ENCODE measurements at places on chromosomes 11 and 22.

DNA sequence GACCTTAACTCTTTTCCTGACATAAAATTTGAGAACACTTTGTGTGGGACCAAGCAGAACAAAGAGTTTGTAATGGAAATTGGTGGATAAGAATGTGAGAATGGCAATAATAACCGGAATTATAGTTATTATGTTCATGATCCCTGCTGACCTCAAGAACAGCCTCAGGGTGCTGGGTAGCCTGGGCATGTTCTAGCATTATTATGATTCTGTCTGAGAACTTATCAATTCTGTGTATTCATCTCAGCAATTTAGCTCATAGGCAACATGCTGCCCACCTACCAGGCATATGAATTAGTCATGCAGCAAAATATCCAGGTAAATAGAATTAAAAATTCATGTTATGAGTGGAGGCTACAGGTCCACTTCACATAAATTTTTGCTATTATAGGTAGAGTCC is 61.9 kb downstream of the CTSC start:
- no peak for DNase-seq

- DNase-seq = no peak
Observed at GRCh38 chr11:29173660-29174062, 843.2 kb downstream of the KCNA4 start.

DNA sequence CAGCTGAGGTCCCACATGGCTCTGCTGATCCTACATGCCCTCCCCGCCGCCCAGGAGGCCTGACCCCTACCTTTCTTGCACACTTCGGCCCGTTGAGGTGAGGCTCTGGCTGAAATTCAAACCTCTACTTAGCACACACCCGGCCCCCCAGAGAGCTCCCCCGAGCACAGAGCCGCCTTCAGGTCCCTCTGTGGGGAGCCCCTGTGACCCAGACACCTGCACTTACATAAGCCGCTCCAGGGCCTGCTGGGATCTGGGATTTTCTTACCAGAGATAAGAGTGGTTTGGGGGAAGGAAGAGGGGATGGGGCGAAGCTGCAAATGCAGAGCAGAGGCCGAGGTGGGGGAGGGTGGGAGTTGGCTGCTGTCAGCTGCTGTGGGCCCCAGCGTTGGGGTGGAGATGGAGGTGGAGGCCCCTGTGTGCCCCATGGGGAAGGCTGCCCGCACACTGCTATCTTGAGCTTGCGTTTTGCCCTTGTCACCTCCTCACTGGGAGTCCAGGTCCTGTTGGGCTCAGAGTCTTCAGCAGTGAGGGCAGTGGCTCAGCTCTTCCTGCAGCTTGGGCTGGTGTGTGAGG is 30.6 kb downstream of the CAPN1 start:
- no peak for DNase-seq

DNA sequence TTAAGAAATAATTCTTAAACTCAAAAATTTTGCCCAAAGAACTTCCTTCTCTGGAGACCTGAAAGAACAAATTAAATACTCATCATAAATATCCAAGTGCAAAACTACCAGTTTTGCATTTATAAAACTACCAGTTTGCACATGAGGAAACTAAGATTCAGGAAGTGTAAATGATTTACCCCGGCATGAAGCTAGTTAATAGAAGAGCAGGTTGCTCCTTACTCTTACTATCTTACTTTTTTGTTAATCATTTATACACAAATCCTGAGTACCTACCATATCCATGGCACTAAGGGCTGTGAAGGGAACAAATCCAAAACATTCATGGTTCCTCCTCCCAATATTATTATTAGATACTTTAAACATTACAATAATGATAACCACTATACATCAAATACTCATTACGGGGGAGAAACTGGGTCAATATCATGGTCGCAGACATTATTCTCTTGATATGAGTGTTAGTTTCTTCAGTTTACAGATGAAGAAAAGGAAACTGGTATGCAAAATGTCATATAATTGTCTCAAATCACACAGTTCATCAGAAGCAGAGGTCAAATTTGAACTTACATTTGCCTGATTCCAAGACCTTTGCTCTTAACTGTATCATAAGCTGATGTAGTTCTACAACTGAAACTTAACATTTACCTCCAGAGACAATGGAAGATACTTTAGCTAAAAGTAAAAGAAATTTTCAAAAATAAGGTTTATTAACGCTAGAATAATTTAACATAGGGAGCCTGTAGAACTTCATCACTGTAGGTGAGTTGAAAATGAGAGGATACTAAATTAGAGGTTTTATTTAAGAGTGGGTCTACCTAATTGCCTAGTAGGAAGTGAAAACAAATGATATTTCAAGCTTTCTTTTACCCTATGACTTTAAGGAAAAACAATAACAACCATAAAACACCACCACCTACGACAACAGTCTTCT is 74.5 kb downstream of the FAM76B start:
- DNase-seq = no peak

DNA sequence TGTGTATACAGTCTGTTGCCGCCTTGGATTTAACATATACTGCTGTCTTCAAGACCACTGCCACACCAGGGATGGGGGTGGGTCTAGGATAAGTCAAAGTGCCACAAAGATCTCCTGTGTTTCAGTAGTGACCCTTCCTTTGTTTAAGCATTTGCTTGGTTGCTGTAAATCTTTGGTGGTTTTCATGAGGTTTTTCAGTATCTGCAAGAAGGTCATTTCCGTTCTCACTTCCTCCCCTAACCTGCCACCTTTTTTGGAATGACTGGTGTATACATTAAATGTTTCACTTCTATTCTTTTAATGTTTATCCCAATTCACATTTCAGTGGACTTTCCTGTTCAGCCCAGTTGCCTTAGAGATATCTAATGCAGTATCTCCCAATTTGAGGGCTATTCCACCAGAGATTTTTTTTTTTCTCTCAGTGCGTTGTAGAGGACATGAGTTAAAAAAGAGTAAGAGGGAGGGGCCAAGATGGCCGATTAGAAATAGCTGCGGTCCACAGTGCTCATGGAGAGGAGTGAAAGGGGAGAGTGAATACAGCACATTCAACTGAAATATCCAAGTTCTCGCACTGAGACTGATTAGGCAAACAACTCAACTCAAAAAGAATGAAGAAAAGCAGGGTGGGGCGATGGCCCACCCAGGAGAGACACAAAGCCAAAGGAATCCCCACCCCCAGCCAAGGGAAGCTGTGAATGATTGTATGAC is 43.2 kb downstream of the USP47 start:
- no peak for DNase-seq

DNA sequence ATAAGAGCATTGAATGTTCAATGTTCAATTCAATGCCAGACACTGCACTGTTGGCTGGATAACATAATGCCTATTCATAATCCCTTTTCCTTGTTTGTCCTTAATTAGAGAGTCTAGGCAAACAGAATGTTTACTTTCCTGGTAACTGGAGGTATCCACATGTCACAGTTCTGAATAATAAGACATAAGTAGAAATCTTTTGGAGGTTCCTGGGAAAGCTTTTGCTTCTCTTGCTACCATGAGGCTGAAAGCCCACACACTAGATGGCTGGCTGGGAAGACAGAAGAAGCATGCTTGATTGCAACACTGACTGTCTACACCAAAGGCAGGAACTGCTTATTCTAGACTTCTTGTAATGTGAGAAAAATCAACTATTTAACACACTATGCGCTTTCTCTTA is 79.5 kb downstream of the GAB2 start:
- no peak for DNase-seq

- DNase-seq = no peak
Observed at GRCh38 chr22:48822278-48823233, 1005.1 kb downstream of the BRD1 start.

DNA sequence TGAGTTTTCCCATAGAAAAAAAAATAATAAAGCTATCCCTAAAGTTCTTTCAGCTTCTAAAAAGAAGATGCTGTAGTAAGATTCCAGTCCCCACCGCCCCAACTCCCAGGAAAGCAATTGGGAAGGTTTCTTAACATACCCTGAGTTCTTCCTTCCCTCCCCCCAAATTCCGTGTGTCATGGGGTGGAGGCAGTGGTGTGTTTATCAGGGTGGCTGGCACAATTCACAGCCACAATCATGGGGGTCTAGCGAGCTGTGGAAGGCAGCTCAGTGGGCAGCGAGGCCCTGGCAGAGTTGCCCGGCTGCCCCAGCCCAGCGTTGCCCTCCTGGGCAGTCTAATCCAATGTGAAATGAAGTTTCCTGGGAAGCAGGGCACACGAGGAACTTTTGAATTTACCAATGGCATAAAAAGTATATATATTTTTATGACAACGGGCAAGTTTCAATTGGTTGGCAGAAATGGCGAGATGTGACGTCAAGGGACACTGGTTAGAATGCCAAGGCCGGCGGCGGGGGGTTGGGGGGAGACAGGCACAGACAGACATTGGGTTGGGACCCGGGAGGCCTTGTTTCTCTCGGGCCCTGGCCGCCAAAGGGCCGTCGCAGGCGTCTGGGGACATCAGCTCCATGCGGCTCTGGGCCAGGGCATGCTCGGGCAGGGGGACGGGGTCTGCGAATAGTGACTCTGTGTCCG is 80.7 kb upstream of the PPARA start:
- DNase-seq = no peak

GRCh38 chr22:48639896-48640748 is 1187.6 kb downstream of the BRD1 start:
- no peak for DNase-seq
